ENCODE measurements at places on chromosomes 2 and 18. TPM values are rescaled to one million over a fixed set of nuclear protein-coding genes. Genes with fewer than 3 reads are reported as not detected.

DNA sequence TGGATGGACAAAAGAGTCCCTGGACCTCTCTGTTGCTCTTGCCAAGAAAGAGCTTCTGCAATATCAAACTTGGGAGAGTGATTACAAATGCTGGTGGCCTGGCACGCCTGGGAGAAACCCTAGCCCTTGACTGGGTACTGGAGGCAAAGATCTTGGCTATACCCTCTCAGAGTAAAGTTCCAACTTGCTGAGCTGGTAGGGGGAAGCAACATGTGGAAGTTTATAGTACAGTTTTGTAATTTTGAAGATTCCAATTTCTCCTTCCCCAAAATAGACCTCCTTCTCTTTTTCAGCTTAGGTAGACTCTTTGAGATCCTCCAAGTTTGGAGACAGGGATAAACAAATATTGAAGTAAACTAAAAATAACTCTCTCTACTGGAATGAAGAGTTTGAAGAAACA, 645.3 kb downstream of the NR4A2 start:
- no peak for DNase-seq
- no peaks in the 10 kb centered on the region for H3K4me1 ChIP-seq
- H3K4me3 ChIP-seq: no peak overlapping the region
- H3K27ac ChIP-seq: no peak overlapping the region

GRCh38 chr2:9982248-9982647, 30.8 kb downstream of the GRHL1 start:
- no peak overlapping the region for H3K27ac ChIP-seq
- H3K27me3 ChIP-seq: no peaks in the 10 kb centered on the region
- H3K36me3 ChIP-seq: no peaks in the 10 kb centered on the region
- no peaks in the 10 kb centered on the region for H3K4me1 ChIP-seq
- no peak overlapping the region for H3K4me3 ChIP-seq
- DNase-seq: no peak

GRCh38 chr18:80104364-80104779, 4.7 kb upstream of the ADNP2 start:
- no peaks in the 10 kb centered on the region for H3K27me3 ChIP-seq
- no peak overlapping the region for H3K4me3 ChIP-seq
- no peaks in the 10 kb centered on the region for H3K36me3 ChIP-seq
- DNase-seq: no peak
- H3K27ac ChIP-seq: no peak overlapping the region
- no peaks in the 10 kb centered on the region for H3K4me1 ChIP-seq

DNA sequence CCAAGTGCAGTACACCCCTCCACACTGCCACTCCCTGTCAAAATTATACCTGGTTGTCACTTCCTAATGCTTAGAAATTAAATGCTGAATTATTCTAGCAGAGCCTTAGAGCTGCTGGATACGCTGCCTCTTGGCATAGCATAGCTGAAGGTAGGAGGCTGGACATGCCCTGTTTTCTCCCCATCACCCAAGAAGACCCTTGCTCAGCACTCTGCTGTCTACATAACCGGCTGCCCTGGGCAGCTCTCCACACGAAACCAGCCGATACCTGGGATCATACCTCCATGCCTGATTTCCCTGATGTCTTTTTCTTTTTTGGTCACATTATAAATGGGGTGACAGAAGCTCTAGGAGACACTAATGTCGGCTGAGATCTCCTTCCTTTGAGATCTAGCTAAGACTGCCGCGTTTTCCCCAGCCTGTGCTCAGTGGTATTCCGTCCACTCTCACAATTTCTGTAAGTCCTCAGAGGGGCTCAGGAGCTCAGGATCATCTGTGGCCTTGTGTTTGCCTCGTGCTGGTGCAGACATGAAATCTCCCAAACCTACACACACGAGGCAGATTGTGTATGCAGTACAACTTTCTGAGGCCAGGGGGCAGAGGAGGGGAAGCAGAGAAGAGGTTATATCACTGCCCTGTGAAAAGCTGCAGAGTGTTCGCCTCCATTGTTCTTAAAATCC, 13.5 kb upstream of the ZAP70 start:
- DNase-seq: peak; percentile 82
- H3K4me1 ChIP-seq: peaks cover 17% of the 10 kb centered on the region
- no peak overlapping the region for H3K27ac ChIP-seq
- no peaks in the 10 kb centered on the region for H3K36me3 ChIP-seq
- H3K4me3 ChIP-seq: no peak overlapping the region

GRCh38 chr18:80161781-80162417, 52.8 kb downstream of the ADNP2 start:
- no peak for DNase-seq
- no peak overlapping the region for H3K4me3 ChIP-seq
- no peaks in the 10 kb centered on the region for H3K36me3 ChIP-seq
- peaks cover under 1% of the 10 kb centered on the region for H3K4me1 ChIP-seq

DNA sequence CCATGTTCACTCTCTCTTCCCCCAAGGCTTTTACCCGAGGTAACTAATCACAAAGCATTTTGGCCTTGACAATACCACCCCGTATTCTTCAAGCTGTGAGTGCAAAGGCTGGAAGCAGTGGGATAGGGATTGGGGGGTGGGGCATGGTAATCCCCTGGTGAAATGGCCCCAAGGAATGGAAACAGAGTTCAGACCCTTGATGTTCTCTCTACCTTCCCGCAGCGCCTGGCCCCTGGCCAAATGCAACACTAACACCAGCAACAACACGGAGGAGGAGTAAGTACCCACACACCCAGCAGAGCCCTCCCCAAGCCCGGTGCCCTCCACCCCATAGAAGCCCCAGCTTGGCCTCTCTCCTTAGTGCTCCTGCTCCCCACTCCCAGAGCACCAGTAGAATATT, 36.9 kb downstream of the CNGA3 start:
- H3K36me3 ChIP-seq: no peaks in the 10 kb centered on the region
- no peak overlapping the region for H3K4me3 ChIP-seq
- H3K27ac ChIP-seq: no peak overlapping the region
- no peaks in the 10 kb centered on the region for H3K4me1 ChIP-seq
- peaks cover 4% of the 10 kb centered on the region for H3K27me3 ChIP-seq
- DNase-seq: no peak

The EML6 gene
- 1.7 TPM for total RNA-seq

The PHLPP1 gene
- total RNA-seq: 13.7 TPM

Data from A673 (cell line).